ENCODE measurements at places on chromosomes 7 and 10.

GRCh38 chr7:91940171-91940570 lies 491 bp upstream of the AKAP9 start:
- H3K36me3 ChIP-seq: peaks cover 5% of the 10 kb centered on the region
- H3K27me3 ChIP-seq: no peaks in the 10 kb centered on the region
- H3K4me3 ChIP-seq: peak overlapping the region; percentile 94
- H3K4me1 ChIP-seq: peaks cover 24% of the 10 kb centered on the region
- DNase-seq: no peak

DNA sequence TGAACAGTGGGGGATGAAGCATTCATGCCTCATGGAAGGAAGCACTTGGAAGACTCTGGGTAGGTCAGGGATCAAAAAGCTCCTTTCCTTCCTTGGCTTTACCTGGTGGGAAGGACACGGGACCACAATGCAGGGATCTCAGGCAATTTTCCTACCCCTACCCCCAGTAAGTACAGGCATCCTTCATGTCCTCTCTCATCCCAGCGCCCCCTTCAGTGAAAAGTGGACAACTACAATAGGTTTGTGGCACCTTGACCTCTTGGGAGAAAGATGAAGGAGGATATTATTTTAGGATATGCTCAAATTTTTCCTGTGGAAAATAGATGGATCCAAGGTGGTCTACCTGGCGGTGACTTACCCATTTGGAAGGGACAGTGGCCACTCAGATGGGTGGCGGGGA lies 16.5 kb downstream of the AFAP1L2 start:
- H3K4me3 ChIP-seq: no peak overlapping the region
- H3K27ac ChIP-seq: peak overlapping the region; percentile 36
- no peaks in the 10 kb centered on the region for H3K36me3 ChIP-seq
- peak; percentile 44 for DNase-seq

DNA sequence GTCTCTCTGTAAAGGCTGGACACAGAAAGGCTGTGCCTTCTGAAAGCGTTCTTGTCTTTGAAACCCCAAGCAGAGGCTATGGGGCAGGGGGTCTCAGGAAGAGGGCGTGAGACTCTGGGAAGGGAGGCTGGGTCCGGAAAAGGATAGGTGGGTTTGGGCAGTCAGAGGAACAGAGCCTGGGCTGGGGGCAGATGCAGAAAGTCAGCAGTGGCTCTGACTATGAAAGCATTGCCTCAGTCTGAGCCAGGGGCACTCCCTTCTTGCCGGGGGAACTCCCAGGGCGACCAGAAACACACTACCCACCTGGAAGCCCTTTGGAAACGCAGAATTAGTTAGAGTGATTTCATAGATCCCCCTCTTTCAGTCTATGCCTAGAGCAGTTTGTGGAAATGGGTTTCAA lies 72.0 kb downstream of the VWA2 start:
- H3K27ac ChIP-seq: no peak overlapping the region
- DNase-seq: no peak
- no peak overlapping the region for H3K4me3 ChIP-seq
- H3K36me3 ChIP-seq: no peaks in the 10 kb centered on the region
- H3K4me1 ChIP-seq: no peaks in the 10 kb centered on the region

GRCh38 chr7:133789974-133790373 lies 337.2 kb upstream of the LRGUK start:
- no peaks in the 10 kb centered on the region for H3K36me3 ChIP-seq
- H3K4me3 ChIP-seq: no peak overlapping the region
- no peaks in the 10 kb centered on the region for H3K4me1 ChIP-seq
- no peaks in the 10 kb centered on the region for H3K27me3 ChIP-seq

DNA sequence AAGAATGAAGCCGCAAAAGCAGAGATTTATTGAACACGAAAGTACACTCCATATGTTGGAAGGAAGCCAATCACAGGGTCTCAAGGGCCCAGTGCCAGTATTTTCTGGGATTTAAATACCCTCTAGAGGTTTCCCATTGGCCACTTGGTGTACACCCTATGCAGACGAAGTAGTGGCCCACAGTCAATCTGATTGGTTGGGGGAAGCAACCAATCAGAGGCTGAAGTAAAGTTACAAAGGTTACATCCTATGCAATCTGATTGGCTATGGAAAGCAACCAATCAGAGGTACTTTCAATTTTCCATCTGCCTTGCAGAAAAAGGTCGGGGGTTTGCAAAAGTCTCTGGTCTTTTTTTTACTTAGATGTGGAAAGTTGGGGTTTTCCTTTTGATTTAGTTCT lies 481.3 kb upstream of the NRP1 start:
- no peak overlapping the region for H3K4me3 ChIP-seq
- H3K36me3 ChIP-seq: no peaks in the 10 kb centered on the region
- peaks cover 2% of the 10 kb centered on the region for H3K27me3 ChIP-seq
- H3K4me1 ChIP-seq: peaks cover 5% of the 10 kb centered on the region
- H3K27ac ChIP-seq: no peak overlapping the region
- no peak for DNase-seq

GRCh38 chr10:53331460-53331859 lies 558.9 kb upstream of the MBL2 start:
- no peaks in the 10 kb centered on the region for H3K4me1 ChIP-seq
- H3K27ac ChIP-seq: no peak overlapping the region

DNA sequence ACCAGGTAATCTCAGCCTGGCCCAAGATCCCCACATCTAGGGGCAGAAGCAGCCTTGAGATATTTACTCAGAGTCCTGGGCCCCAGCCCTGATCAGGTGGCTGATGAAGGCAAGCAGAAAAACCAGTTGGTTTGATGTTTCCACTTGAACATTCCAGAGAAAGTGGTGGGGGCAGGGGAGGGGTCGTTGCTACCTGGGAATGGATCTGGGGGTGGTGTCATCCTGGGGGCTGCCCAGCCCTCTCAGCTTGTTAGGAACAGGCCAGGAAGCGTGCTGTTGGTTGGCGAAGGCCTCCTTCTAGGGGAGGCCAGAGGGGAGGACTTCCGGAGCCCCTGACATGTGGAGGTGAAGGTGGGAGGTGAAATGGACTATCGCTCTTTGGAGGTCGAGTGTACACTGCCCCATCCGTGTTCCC lies 3.7 kb upstream of the ABHD11 start:
- H3K27me3 ChIP-seq: peaks cover 2% of the 10 kb centered on the region
- H3K27ac ChIP-seq: no peak overlapping the region
- peaks cover 6% of the 10 kb centered on the region for H3K4me1 ChIP-seq
- DNase-seq: no peak

- no peak overlapping the region for H3K27ac ChIP-seq
- no peaks in the 10 kb centered on the region for H3K4me1 ChIP-seq
- no peaks in the 10 kb centered on the region for H3K27me3 ChIP-seq
- DNase-seq: no peak
- H3K4me3 ChIP-seq: no peak overlapping the region
Measured at GRCh38 chr7:23787272-23787671, 77.3 kb downstream of the STK31 start.

GRCh38 chr10:112948196-112948595 lies 1.9 kb upstream of the TCF7L2 start:
- H3K4me3 ChIP-seq: no peak overlapping the region
- DNase-seq: no peak
- peaks cover 11% of the 10 kb centered on the region for H3K36me3 ChIP-seq
- peaks cover 30% of the 10 kb centered on the region for H3K4me1 ChIP-seq
- peaks cover 13% of the 10 kb centered on the region for H3K27me3 ChIP-seq
- no peak overlapping the region for H3K27ac ChIP-seq

DNA sequence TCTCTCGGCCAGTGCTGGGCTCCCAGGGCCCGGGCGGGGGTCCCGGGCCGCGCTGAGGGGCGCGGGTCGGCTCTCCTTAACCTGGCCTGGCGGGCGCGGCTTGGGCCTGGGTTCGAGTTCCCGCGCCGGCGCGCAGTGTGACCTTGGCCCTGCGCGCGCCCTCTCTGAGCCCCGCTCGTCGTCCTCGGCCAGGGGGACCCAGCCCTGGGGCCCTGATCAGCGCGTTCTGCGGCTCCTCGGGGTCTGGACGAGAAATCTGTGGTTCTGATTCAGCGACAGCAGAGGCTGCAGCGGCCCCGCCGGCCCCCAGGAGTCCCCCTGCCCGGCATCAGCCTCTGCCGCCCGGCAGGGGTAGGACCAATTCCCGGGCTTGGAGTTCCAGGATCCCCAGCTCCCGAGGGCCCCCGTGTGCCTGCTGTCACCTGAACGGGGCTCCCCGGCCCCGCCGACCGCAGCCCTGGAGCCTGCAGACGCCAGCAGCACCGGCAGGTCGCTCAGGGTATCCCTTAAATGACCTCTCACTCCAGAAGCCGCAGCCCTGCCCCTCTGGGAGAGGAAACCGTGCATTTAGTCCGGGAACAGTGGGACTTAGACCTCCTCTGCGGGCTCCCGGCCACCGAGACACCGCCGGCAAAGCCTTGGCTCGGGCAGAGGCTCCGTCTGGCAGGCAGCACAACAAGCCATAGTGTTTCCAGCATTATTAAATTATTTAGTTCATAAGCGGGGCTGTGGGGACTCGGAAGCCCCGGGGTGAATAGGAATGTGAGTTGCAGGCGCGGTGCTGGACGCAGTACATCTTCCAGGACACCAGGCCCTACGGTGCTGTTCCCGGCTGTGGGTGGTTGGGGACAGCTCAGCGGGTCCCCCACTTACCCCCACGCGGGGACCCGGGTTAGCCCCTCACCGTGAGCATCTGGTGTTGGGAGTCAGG lies 572 bp downstream of the CHST12 start:
- peaks cover 53% of the 10 kb centered on the region for H3K4me1 ChIP-seq
- no peaks in the 10 kb centered on the region for H3K36me3 ChIP-seq
- H3K4me3 ChIP-seq: peak overlapping the region; percentile 83
- H3K27me3 ChIP-seq: no peaks in the 10 kb centered on the region
- DNase-seq: no peak

GRCh38 chr7:98352621-98353020 lies 48.3 kb downstream of the BAIAP2L1 start:
- H3K36me3 ChIP-seq: no peaks in the 10 kb centered on the region
- H3K27ac ChIP-seq: no peak overlapping the region
- no peaks in the 10 kb centered on the region for H3K4me1 ChIP-seq

DNA sequence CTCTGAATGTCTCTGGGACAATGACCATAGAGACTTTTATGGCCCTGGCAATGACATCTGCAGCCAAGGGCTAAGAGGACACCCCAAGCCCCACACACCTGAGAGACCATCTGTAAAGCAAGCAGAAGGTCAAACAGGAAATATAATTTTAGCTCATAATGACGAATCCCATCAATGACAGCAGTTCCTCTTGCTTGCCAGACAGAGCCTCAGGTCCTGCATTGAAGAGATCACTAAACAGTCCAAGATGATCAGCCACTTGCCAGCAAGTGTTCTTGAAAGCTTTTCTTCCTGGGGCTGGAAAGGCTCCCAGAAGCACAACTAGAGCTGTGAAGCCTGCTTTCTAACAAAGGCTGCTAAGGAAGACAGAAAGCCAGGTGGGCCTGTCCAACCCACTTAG lies 993.7 kb upstream of the AUTS2 start:
- H3K27me3 ChIP-seq: no peaks in the 10 kb centered on the region
- H3K27ac ChIP-seq: no peak overlapping the region
- no peak for DNase-seq
- no peaks in the 10 kb centered on the region for H3K4me1 ChIP-seq

- no peak overlapping the region for H3K27ac ChIP-seq
- H3K36me3 ChIP-seq: peaks cover 19% of the 10 kb centered on the region
- H3K4me1 ChIP-seq: no peaks in the 10 kb centered on the region
- H3K27me3 ChIP-seq: no peaks in the 10 kb centered on the region
Measured at GRCh38 chr7:9488555-9488954, 1055.1 kb downstream of the NXPH1 start.

GRCh38 chr10:102904346-102904745 lies 13.7 kb upstream of the CNNM2 start:
- no peak overlapping the region for H3K4me3 ChIP-seq
- no peaks in the 10 kb centered on the region for H3K27me3 ChIP-seq
- H3K4me1 ChIP-seq: no peaks in the 10 kb centered on the region
- no peak overlapping the region for H3K27ac ChIP-seq
- DNase-seq: no peak
- H3K36me3 ChIP-seq: no peaks in the 10 kb centered on the region

DNA sequence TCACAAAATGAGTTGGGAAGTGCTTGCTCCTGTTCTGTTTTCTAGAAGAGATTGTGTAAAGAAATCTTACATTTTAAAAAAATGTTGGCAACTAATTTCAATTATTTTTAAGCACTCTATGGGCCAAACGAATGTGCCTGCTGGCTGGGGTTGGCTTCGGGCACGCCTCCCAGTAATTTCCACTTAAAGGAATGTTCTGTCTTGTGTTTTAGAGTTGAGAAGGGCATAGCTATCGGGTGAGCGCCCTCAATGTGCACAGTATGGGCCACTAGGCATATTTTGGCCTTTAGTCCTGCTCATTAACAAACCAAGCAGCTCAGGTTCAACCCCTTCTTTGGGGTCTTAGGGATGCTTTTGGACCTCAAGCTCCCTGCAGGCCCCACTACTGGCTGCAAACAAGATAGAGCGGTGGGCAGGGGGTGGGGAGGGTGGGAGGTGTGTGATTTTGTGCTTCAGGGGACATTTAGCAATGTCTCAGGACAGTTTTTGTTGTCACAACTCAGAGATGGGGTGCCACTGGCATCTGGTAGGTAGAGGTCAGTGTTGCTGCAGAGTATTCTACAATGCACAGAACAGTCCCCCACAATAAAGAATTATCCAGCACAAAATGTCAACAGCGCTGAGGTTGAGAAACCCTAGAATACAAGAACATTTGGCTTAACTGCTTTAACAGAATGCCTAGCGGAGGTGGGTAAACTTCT lies 40.7 kb downstream of the TACC2 start:
- no peak for DNase-seq
- no peak overlapping the region for H3K4me3 ChIP-seq
- peaks cover 19% of the 10 kb centered on the region for H3K27me3 ChIP-seq
- no peaks in the 10 kb centered on the region for H3K36me3 ChIP-seq
- no peaks in the 10 kb centered on the region for H3K4me1 ChIP-seq
- no peak overlapping the region for H3K27ac ChIP-seq

GRCh38 chr7:93551931-93552330 lies 22.6 kb downstream of the CALCR start:
- DNase-seq: no peak
- no peak overlapping the region for H3K27ac ChIP-seq
- no peak overlapping the region for H3K4me3 ChIP-seq
- H3K36me3 ChIP-seq: no peaks in the 10 kb centered on the region
- no peaks in the 10 kb centered on the region for H3K27me3 ChIP-seq

DNA sequence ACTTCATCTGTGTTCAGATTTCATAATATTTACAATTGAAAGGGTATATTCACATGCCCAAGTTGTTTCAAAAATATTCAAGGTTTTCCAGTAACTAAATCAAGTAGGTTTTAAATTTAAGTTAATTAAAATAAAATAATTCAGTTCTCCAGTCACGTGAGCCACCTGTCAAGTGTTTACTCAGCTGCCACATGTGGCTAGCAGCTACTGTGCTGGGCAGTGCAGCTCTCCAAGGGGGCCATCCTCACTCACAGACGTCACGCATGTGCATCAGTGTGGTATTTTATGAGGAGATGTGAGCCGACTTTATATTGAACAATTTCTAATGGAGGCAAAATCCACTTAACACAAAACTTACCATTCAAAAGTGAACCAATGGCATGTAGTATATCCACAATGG lies 69.7 kb upstream of the CAMK2B start:
- no peak overlapping the region for H3K27ac ChIP-seq
- no peaks in the 10 kb centered on the region for H3K27me3 ChIP-seq
- no peak overlapping the region for H3K4me3 ChIP-seq
- no peak for DNase-seq
- H3K36me3 ChIP-seq: no peaks in the 10 kb centered on the region
- H3K4me1 ChIP-seq: peaks cover 14% of the 10 kb centered on the region

GRCh38 chr7:143485094-143485493 lies 7.4 kb downstream of the TAS2R41 start:
- H3K4me1 ChIP-seq: peaks cover 7% of the 10 kb centered on the region
- H3K27me3 ChIP-seq: peaks cover 4% of the 10 kb centered on the region

GRCh38 chr10:51907361-51907760 lies 208.0 kb upstream of the CSTF2T start:
- H3K27me3 ChIP-seq: no peaks in the 10 kb centered on the region
- no peak overlapping the region for H3K27ac ChIP-seq
- no peaks in the 10 kb centered on the region for H3K4me1 ChIP-seq
- H3K4me3 ChIP-seq: no peak overlapping the region
